Left renal cortex interstitium (tissue), 4 donors: ENCODE measurements at places on chromosomes 16 and 17.

GRCh38 chr16:84369105-84369504 is 767 bp downstream of the ATP2C2 start:
- no peak for DNase-seq

DNA sequence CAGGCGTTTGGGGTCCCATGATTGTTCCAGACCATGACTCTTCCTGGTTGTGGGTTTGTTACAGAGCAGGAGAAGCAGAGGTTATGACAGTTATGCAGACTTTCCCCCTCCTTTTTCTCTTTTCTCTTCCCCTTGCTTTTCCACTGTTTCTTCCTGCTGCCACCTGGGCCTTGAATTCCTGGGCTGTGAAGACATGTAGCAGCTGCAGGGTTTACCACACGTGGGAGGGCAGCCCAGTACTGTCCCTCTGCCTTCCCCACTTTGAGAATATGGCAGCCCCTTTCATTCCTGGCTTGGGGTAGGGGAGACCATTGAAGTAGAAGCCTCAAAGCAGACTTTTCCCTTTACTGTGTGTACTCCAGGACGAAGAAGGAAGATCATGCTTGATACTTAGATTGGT is 7.9 kb upstream of the TACO1 start:
- no peak for DNase-seq

DNA sequence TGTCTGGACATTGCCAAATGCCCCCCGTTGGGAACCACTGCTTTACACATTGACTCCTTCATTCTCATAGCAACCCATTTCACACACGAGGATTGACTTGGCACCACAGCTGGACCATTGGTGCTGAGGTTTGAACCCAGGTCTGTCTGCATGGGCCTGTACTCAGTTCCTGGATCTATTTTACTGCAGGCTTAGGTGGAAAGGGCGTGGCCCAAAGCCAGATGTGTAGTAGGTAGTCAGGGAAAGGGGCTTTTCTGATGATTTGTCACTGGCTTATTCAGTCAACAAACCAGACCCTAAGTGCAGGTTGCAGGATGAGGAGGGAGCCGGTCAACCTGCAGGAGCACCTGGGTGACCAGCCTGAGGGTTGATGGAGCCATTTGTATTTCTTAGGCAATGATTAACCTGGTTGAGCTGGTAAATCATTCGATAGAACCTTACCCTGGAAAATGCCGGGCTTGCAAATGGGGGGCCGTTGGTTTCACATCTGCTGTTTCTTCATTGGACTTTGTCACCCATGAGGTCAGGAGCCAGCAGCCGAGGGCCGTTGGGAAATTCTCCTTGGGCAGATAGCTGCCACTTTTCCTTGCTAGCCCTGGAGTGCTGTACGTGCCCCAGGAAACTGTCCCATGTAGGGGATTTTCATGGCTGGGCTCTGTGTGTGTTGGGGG is 104.4 kb downstream of the CMIP start:
- peak; percentile 69 for DNase-seq

DNA sequence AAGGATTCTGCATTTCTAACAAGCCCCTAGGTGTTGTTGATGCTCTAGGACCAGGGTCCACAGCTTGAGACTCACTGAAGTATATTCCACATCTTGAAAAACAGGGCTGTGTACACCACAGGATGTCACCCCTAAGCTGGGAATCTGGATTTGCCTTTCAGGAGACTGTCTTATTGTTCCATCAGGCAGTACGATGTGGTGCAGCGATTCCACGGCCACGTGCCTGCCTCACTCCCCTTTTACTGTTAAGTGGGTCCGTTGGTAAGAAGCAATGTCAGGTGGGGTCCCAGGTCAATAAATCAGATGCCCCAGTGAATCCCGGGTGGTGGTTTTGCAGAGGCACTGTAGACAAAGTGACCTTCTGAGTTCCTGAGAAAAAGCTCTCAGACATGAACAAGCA is 470.7 kb downstream of the HS3ST3B1 start:
- no peak for DNase-seq

GRCh38 chr16:74811911-74812310 is 37.3 kb upstream of the FA2H start:
- DNase-seq = no peak

- no peak for DNase-seq
Measured at GRCh38 chr16:66862023-66862520, 17.9 kb downstream of the CA7 start.

- DNase-seq = no peak
Measured at GRCh38 chr17:3639981-3640596, 3.5 kb downstream of the CTNS start.

- no peak for DNase-seq
Measured at GRCh38 chr16:84548971-84549844, 44.7 kb upstream of the MEAK7 start.

GRCh38 chr17:75637143-75637538 is 3.9 kb downstream of the SMIM5 start:
- no peak for DNase-seq

DNA sequence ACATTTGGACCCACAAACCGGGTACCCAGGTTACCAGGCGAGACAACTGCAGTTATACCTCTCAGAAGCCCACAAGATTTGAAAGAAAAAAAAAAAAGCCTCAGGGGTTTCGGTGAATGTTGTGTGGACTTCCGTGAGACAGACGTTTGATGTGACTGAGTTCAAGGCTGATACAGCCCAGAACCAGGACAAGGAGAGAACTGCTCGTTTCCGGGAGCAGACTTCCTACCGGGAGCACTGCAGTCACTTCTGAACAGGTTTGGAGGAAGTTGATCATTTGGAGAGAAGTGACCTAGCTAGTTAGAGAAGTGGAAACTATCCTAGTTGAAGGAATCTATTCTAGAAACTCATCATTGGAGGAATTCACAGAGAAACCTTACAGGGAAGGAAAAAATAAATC is 847 bp downstream of the CKLF start:
- DNase-seq = no peak

DNA sequence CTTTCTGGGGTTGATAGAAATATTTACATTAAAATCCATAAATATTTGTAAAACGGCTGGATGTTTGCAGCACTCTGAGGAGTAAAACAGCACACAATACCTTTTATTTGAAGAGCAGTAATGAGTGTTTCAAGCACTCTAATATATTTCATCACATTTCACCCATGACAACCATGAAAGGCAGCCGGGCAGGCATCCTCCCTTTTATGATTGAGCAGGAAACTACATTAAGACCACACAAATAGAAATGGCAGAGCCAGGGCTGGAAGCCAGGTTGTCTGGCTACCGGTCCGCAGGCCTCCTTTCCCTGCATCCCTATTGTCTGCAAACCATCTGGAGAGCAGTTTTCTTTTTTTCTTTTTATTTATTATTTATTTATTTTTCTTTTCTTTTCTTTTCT is 23.1 kb upstream of the GPRC5C start:
- no peak for DNase-seq

DNA sequence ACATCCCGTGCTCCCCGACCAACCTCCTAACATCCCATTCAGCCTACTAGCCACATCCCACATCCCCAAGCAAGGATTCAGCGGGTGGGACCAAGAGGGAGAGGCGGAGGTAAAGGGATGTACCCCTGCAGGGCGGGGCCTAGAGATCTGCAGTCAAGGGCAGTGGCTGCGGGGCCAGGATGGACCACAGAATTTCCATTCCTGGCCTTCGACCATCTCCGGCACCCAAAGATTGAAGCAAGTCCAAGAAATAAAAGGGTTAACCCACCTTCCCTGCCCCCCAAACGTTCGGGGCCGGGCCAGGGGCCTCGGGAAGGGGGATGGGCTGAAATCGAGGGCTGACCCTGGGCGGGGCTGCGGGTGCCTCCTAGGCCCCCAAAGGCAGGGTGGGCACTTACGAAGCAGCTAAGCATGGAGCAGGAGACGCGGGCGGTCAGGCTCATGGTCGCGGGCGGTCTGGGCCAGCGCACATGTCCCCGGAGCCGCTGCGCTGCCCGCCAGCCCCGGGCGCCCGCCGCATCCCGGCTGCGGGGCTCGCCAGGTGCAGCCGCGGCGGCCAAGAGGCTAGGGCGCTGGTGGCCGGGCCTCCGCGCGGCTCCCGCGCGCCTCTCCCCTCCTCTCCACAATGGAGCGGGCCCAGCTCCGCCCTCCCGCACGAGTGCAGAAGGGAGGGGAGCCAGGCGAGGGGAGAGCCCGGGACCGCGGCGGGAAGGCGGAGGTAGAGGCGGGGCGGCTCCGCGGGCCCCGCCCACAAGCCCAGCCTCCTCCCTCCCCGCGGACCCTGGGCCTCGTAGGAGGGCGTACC is at the start of gene MTMR4:
Gene MTMR4 (minus strand): TSS at position 674 of the 805 bp plus-strand sequence. CDS start 231 bp downstream, at position 443.
- DNase-seq = no peak

- DNase-seq = no peak
Measured at GRCh38 chr16:56613706-56614105, 5.3 kb downstream of the MT2A start.
